ENCODE measurements at places on chromosomes 3 and 15. TPM values are rescaled to one million over a fixed set of nuclear protein-coding genes. Genes with fewer than 3 reads are reported as not detected.

- no peak for DNase-seq
These were observed 44.2 kb upstream of the CSPG5 start for GRCh38 chr3:47622671-47623461.

DNA sequence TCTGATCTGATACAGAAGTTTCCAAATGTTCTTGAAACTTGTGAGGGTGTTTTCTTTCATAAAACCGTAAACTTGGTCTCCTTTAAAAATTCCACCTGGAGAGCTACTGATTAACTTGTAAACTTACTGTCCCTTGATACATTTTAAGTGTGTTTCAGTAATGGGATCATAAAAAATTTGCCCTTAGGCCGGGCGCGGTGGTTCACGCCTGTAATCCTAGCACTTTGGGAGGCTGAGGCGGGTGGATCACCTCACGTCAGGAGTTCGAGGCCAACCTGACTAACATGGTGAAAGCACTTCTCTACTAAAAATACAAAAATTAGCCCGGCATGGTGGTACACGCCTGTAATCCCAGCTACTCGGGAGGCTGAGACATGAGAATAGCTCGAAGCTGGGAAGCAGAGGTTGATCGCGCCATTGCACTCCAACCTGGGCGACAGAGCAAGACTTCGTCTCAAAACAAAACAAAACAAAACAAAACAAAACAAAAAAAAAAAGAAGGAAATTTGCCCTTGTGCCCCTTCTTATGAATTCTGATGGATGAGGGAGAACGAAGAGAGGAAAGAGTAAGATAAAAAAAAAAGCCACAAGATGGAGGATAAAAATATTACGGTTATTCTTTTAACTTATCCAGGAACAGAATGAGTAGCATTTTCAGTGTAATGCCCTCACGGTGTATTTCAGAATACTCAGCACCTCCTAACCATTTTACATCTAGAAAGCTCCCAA lies 32.1 kb upstream of the AP4E1 start:
- no peak for DNase-seq

DNA sequence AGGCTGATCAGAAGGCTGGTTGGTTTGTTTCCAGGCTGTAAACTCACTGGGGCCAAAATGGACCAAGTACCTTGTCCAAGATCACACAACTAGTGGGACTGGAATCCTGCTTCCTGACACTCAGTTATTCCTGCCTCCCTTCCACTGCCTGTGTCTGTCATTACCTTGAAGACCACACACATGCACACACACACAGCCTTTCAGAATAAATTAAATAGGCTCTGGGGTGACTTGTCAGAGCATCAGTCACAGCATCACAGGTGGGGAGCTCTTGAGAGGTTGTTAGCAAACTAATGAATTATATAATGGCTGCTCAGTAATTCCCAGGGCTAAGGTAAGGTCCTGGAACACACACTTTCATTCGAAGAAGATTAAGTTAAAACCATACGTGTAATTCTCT lies 231.8 kb downstream of the UACA start:
- no peak for DNase-seq

GRCh38 chr15:22922003-22922402 lies 58.2 kb downstream of the CYFIP1 start:
- DNase-seq, result no peak

GRCh38 chr3:124174476-124174875 lies 182.6 kb upstream of the ROPN1 start:
- DNase-seq, result no peak

DNA sequence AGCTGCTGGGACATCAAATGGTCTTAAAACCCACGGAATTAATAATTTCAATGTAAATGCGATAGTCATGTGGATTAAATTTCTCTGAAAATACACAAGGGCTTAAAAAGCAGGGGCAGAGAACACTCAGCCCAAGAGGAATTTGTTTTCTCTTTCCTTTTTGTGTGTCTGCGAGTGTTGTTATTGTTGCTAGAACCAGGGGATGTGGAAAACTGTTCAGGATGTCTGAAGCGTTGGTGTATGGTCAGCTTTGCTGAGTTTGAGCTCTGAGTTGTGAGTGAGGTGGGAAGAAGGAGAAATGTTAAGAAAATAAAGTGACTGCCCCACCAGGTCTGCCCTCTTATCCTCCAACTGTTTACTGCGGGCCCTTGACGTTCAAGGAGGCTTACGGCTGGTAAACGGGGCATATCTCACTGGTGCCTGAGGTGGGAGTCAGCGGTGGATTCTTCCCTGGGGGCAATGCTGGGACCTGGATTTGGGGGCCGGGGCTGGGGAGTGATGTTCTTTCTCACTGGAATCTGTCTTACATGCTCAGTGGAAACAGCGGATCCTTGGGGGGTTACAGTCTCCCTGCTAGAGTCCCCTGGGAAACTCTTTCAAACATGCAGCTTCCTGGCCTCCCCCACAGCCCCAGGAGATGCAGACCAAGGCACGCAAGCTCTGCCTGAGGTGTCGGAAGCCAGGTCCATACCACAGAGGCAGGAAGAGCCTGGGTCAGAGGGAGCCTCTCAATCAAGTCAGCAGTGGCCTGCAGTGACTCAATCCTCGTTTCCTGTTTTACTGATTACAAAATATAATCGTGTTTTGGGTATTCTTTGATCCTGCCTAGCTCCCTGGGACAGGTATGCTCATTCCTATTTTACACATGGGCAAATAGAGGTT lies 41.8 kb downstream of the ITGA11 start:
- DNase-seq, result peak; percentile 28

DNA sequence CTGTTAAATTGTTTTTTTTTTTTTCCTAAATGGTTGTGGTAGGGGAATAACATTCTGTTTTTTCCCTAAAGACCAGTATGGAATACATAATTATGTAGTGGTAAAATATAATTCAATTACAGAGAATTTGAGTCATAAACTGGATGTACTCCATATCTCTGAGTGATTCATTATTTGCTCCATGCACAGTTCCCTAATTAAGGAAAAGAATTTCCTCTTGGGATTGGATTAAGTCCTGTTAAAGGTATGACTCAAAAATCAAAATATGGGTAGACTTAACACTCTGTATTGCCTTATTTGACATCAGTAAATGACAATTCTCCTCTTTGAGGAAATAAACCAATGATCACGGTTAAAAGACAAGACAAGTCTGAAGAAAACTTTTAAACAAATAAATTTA lies 78.0 kb upstream of the KCNH8 start:
- DNase-seq, result no peak

MEIS2 gene
- total RNA-seq, result 12.6 TPM

FBLN2 gene
- 4.4 TPM for total RNA-seq

KCNMB2 gene
- 0.33 TPM for total RNA-seq

CYP1A2 gene
- total RNA-seq, result not detected

ST6GAL1 gene
- 376 TPM for total RNA-seq

All from liver (tissue), 10 donors.